Right forelimb (tissue), 1 donor: ENCODE measurements at places on chromosomes 3 and 15.

GRCh38 chr3:178684881-178685590 is 148.8 kb downstream of the KCNMB2 start:
- DNase-seq: no peak

- peak; percentile 11 for DNase-seq
Observed at GRCh38 chr3:134340362-134340981, 33.8 kb downstream of the AMOTL2 start.

GRCh38 chr3:193196746-193197145 is 44.3 kb upstream of the PLAAT1 start:
- DNase-seq: no peak

DNA sequence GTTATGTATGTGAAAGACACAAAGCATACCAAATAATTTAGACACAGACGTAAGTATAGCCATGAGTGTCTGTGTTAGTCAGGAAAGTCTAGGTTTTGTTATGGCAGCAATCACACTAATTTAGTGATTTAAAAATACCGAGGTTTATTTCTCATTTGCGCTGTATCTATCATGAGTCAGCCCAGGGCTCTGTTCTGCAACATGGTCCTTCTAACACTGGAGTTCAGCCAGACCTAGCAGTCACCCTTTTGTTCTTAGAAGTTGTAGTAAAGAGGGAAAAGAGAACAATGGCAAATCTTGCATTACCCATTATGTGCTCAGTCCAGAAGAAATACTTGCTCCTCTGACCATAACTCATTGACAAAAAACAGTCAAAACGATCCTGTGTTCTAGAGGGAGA is 311.5 kb downstream of the NLGN1 start:
- DNase-seq: no peak

DNA sequence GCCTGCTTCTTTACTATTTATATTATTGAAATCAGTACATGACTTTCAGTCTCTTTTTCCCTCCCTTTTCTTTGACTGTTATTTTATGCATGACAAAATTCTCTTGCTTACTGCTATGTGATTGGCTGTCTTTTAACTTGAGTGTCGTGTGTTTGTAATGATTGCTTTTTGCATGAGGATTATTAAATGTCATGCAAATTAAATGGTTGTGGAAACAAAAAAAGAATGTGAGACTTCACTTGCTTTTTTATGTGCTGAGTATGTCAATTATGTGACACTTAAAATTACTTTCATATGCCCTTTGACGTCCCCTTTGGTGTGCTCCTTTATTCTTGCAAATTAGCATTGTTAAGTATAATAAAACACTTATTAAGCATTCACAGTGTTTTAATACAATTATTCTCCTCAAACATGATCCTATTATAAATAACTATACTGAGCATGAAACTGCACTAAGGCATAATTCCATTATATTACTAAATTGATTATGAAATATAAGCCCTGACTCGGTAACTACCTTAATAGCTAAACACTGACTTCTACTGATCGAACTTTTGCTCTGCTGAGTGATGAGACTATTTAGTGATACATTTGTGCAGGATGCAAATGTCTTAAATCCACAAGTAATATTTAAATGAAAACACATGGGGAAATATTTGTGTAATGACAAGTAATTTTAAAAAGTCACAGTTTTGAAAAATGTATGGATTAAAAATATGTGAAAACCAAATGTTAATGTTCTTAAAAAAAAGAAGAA is 401.7 kb downstream of the NLGN1 start:
- DNase-seq: no peak

GRCh38 chr3:13074006-13074375 is 762 bp upstream of the IQSEC1 start:
- DNase-seq: no peak

- DNase-seq: no peak
Observed at GRCh38 chr3:30737743-30738499, 131.5 kb downstream of the TGFBR2 start.

GRCh38 chr3:140854961-140855360 is 86.7 kb upstream of the SLC25A36 start:
- DNase-seq: no peak

GRCh38 chr15:48617619-48618018 is 27.9 kb downstream of the FBN1 start:
- peak; percentile 58 for DNase-seq

- DNase-seq: no peak
Observed at GRCh38 chr3:177341736-177342419, 144.6 kb upstream of the TBL1XR1 start.

GRCh38 chr15:52082197-52083036 is 30.2 kb downstream of the BCL2L10 start:
- DNase-seq: no peak

- no peak for DNase-seq
Observed at GRCh38 chr15:83472151-83472550, 25.0 kb downstream of the SH3GL3 start.

DNA sequence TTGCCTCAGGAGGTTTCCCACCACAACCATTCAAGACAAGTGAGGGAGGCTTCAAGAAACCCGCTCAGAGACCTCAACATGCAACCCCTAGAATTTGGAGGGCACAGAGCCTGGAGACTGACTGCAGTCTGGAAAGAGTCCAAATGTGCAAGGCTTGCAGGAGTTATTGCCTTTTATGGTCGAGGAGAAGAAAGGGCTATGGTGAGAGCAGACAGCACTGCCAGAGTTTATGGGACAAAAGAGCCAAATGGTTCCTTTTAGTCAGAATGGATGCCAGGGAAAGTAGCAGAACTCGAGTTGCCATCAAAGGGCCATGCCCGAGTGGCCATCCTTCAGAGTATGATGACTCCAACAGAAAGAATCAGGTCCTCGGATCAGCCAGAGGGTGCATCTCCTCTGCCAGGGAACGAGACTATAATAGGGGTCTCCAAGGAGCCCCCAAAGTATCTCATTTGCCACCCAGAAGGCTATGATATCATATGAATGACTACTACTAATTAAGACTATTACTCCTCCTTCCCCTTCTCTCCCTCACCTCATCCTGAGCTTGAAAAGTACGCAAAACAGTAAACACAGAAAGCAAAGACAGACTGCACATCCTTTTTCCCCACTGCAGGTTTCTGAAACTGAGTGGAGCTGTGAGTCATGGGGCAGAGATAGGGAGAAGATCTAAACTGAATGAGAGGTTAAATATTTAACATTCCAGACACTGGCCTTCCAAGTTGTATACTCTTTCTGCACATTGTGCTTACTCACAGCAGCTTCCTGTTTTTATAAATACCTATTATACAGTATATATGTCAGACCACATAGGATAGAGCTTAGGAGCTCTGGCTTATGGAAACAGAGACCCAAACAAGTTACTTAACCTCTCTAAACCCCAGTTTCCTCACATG is 33.9 kb upstream of the TMCO5A start:
- DNase-seq: no peak

GRCh38 chr15:96358001-96358801 is 27.7 kb downstream of the NR2F2 start:
- DNase-seq: peak; percentile 44

GRCh38 chr15:74826921-74827320 is 494 bp downstream of the CPLX3 start:
- no peak for DNase-seq

DNA sequence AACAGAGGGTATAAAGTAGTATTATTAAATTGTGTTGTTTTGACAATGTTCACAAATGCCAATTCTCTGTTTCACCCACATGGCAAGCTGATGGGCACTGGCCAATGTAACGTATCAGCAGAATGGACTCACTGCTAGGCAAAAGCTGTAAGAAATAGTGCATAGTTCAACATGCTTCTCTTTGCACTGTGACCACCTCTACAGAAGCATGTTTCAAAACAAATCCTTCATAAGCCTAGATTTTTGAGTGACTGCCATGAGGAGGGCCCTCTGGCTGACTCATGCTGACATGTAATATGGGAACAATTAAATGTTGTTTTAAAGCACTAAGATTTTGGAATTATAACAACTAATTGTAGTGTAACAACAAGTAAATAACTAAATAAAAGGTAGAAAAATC is 3.2 kb downstream of the GBE1 start:
- DNase-seq: no peak

DNA sequence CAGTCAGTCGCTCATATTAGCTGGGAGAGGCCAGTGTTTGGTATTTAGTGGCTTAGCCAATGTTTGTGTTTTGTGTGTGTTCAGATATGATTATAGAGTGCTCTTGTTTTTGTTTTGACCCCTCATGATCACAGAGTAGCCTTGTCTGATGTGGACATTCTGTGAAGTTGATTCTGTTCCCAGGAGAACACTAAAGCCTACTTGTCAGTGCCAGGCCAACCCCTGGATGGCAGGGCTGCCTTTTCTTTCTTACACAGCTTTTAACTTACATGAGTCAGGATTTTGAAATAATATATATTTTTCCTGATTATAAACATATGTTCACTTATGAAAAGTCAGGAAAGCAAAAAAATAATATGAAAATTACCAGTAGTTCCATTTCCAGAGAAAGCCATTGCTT is 11.9 kb downstream of the CFAP161 start:
- DNase-seq: no peak
